ENCODE measurements at places on chromosomes 12 and 14.
A peak's percentile ranks its signal among the peaks of the same experiment; 100 is the strongest.

- DNase-seq: no peak
Observed at GRCh38 chr12:100476013-100476751, 2.5 kb downstream of the NR1H4 start.

DNA sequence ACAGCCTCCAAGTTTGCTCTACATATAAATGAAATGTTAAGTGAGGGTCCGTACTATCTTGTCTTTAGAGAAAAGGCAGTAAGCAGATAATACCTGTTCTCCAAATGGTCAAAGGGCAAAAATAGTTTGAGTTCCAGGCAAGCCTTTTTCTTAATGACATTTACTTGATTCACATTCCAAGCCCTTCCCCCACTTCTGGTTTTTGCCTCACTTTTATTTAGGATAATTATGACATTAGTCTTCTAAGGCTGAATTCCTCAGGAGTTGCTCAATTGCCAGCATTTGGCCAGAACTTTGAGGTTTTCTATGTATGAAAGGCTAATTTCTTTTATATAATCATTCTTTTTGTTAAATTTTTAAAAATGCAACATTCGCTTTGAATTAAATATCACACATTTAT is 62.5 kb upstream of the DUSP6 start:
- DNase-seq: no peak

DNA sequence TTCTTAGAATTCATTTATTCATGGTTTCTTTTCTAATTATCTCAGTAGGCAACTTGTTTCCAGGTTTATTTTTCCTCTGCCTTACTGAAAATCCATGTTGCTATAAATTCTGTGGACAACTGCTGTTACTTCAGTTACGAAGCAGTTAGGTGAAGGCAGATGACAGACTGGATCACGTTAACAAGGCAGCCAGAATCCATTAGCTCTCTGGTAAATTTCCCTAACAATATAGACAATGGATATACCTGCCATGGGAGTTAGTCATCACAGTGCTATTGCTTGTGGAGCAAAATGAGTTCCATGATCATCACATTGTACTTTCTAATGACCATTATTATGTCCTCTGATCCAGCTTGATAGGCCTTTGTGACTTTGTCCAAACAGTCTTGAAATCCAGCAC is 291.5 kb downstream of the NELL2 start:
- DNase-seq: no peak

DNA sequence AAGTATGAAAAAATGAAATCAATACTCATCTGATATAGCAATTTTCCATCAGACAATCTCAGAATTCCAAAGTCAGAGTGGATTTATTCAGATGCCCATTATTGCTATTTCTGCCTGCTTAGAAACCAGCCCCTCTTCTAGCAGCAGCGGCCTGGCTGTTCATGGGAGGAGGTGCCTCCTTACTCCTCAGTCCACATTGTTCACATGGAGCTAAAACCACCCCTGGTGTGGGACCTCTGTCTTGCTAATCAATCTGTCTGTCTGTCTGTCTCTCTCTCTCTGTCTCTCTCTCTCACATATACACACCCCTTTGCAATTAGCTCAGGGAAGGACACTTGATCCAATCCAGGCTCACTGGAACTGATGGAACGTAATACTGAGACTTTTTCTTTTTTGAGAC is 176.1 kb downstream of the APAF1 start:
- DNase-seq: no peak

DNA sequence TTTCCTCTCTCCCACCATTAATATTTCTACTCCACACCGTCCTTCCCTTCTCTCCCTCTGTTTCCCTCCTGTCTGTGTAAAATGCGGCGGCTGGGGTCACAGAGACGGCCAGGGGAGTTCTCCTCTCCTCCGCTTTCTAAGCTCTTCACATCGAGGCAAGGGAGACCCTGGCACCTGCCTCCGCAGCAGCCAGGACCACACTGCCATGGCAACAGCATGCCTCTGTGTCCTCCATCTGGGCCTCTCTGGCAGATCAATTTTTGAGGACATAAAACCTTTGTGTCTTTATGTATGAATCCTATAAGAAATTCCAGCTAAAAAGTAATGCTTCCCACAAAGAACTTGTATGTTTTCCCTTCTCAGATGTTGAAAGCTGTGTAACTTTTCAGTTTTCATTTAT is 41.4 kb downstream of the DYRK4 start:
- no peak for DNase-seq

- no peak for DNase-seq
Observed at GRCh38 chr12:65113621-65114035, 7.5 kb downstream of the WIF1 start.

- DNase-seq: no peak
Observed at GRCh38 chr12:24153079-24153478, 203.6 kb upstream of the SOX5 start.

DNA sequence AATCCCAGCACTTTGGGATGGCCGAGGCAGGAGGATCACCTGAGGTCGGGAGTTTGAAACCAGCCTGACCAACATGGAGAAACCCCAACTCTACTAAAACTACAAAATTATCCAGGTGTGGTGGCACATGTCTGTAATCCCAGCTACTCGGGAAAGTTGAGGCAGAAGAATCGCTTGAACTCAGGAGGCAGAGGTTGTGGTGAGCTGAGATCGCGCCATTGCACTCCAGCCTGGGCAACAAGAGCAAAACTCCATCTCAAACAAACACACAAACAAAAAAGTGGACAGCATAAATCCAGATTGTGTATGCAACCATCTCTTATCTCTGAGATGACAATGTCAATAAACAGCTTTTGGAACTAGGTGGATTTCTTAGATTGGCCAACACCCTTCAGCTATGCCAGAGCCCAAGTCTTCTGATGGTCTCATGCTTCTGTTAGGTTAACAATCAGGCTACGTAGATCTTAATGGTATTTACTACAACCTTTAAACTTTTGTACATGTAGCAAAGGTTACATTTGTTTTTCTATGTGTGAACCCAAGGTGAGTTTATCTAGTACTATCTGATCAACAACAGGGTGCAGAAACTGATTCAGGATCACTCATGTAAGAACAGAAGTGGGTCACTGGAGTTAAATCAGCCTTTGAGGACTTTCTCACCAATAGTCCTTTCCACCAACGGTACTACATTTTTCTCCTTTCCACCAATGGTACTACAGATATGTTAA is 73.7 kb downstream of the DUSP16 start:
- no peak for DNase-seq

DNA sequence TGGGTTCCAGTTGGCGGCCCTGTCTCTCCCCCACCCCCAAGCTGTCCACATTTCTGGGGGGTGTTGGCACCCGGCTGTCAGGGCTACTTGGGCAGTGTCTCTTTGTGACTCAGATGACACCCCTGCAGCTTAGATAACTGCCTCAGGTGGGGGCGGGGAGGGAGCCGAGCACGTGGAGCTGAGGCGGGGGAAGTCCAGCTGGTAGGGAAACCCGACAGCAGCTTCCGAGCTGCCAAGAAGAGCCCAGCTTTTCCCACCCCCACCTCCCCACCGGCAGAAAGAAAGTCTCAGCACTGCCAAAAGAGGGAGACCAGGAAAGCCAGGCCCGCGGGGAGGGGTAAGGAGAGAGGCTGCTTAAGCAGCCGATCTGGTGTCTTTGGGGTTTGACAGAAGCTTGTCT is 1.4 kb downstream of the LRTM2 start:
- DNase-seq: no peak

DNA sequence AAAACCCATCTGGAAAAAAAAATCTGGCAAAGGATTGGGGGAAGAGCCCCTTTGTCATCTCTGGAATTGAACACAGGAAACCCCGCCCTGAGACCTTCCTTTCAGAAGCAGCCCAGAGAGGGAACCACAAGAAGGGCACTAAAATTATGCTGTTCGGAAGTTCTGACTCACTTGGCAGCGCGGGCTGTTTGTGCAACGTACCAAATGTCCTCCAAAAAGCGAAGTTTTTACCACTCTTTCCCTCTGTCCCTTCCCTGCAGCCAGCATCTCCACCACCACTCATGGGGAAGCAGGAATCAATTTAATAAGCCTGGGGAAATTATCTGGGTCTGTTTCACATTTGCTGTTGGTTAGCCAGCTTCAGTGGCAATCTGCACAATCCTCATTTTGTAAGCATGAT is 3.2 kb upstream of the SYNE3 start:
- peak; percentile 42 for DNase-seq

- DNase-seq: no peak
Observed at GRCh38 chr12:9039397-9039977, 50.1 kb downstream of the KLRG1 start.

GRCh38 chr12:120438495-120439198 is 734 bp downstream of the COX6A1 start:
- no peak for DNase-seq

GRCh38 chr12:76074701-76075336 is 9.7 kb downstream of the NAP1L1 start:
- no peak for DNase-seq

GRCh38 chr14:99436247-99437180 is 44.1 kb downstream of the SETD3 start:
- DNase-seq: no peak

DNA sequence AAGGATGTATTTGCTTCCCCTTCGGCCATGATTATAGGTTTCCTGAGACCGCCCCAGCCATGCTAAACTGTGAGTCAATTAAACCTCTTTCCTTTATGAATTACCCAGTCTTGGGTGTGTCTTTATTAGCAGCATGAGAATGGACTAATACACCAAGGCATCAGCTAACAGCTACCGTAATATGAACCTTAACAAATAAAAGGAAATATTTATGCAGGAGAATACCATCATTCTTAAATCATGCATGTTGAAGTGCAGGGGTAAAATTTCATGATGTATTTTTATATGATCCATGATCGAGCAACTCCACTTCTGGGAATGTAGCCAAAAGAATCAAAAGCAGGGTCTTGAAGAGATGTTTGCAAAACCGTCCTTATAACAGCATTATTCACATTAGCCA is 379.0 kb downstream of the NPAS3 start:
- DNase-seq: no peak

- DNase-seq: no peak
Observed at GRCh38 chr14:73567951-73568885, 795 bp upstream of the ACOT2 start.

- DNase-seq: no peak
Observed at GRCh38 chr12:119671070-119671469, 3.1 kb downstream of the PRKAB1 start.

DNA sequence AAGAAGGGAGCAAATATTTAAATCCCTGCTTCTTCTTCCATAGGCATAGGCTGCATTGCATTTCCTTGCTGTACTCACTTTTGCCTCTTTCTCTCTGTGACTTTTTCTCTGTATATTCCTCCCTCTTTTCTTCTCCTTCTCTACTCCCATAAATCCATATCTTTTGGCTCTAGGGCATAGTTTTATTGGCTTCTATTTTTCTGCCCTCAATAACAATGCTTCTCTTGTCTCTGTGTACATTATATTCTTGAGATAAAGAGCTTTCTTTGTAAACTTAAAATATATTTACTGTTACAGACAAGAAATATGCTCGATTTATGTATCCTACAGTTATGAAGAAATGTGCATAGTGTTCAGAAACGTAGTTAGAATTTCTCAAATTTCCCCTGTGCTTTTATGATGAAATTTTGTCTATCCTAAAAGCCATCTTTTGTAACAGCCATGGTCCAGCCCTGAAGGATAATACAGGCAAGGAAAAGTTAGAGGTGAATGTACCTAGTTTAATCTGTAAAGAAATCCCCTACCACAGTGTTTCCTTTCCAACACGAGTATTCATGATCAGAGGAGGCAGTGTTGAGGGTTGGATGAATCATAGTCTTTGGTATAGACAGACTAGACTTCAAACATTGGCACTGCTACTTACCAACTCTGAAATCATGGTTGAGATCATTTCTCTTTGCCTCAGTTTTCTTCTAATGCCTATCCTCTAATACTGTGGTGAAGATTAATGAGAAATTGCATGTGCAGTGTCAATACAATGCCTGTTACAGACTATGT is 173.3 kb upstream of the FAR2 start:
- no peak for DNase-seq

DNA sequence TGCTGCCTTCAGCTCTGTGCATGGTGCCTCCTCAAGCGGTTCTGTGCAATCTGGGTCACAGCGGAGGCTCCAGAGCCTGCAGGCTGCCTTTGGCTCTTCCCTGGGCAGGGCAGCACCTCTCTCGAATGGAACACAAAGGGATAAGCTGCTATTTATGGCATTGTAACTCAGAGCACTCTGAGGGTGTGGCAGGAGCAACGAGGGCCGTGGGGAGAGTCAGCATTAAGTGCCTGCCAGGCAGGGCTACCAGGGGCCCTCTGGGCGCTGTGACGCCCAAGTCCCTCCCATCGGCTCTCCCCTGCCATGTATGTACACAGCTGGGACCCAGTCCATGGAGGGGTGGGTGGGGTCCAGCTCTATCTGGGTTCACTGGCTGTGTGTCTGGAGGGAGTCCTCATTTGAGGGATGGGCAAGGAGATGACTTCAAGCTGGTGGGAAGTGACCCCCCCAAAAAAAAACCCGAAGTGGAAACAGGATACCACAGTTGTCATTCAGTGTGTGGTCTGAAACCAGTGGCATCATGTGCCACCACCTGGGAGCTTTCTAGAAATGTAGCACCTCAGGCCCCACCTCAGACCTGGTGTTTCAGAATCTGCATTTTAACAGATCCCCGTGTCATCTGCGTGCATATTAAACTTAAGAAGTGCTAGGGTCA is 44.0 kb upstream of the OAS1 start:
- no peak for DNase-seq

- no peak for DNase-seq
Observed at GRCh38 chr12:2614341-2614740, 180.4 kb upstream of the FKBP4 start.

- no peak for DNase-seq
Observed at GRCh38 chr12:94615260-94616181, 34.8 kb downstream of the TMCC3 start.

DNA sequence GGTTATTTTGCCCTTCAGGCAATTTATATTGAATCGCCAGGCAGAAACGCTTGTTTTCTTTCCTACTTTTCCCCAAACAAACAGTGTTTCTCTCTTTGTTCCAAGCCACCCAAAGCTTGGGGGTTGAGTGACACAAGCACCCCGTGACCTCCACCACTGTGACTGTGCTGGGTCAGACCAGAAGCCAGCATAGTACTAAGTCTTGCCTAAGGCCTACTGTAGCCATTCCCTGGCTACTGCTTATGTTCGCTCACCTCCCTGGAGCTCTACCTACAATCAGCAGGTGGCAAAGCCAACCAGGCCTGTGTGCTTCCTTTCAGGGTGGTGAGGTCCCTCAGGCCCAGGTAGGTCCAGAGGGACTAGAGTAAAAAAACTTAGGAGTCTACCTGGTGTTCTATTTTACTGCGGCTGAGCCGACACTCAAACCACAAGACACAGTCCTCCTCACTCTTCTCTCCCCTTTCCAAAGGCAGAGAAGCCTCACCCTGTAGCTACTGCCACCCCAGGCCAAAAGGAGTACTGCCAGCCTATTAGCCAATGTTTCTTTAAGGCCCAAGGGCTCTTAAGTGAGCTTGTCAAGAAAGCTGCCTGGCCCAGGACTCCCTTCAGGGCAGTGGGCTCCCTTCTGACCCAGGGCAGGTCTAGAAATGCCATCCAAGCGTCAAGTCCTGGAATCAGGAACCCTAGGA is 411.8 kb upstream of the MIS18BP1 start:
- DNase-seq: no peak

- no peak for DNase-seq
Observed at GRCh38 chr12:31021809-31022494, 51.7 kb upstream of the DDX11 start.

DNA sequence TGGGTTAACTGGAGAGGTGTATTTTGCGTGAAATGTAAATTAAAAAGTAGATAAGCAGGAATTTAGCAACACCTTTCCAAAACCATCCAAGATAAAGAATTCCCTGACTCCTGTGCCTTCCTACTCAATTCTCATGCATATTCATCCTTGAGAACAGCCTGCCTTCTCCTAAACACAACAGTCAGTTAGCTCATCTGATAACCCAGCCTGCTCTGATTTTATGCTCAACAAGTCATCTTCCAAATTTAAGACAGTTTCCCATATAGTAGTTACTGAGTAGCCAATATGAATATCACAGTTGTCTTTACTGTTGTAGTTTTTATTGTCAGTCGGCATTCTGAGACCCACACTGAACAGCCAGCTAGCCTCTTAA is 27.1 kb downstream of the CPNE8 start:
- DNase-seq: no peak
